H1 (cell line): ENCODE measurements at places on chromosomes 13 and 19. TPM values are rescaled to one million over a fixed set of nuclear protein-coding genes. Genes with fewer than 3 reads are reported as not detected.
A peak's percentile ranks its signal among the peaks of the same experiment; 100 is the strongest.

- DNase-seq = no peak
Observed at GRCh38 chr13:111359237-111359915, 38.9 kb downstream of the TEX29 start.

DNA sequence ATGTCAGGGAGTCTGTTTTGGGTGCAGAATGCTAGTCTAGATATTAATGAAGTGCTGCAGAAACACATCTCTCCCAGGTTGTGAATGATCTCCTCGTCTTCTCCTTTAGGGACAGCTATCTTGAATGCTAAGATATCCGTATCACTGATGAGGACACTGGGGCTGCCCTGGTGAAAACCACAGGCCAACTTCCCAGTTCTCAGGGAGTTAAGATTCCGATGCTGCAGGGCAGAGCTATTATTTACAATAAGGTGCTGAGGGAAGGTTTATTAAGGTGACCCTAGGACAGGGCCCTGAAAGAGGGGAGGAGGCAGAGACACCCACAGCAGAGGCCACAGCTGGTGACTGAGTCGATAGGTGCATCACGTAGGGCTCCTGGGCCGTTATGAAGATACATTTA, 66.1 kb downstream of the TNFRSF19 start:
- no peak for DNase-seq

- no peak for DNase-seq
Observed at GRCh38 chr13:71516521-71516920, 350.5 kb downstream of the DACH1 start.

- no peak for DNase-seq
Observed at GRCh38 chr19:51559240-51559639, 11.8 kb upstream of the ZNF175 start.

- DNase-seq = no peak
Observed at GRCh38 chr19:5349041-5349440, 8.4 kb upstream of the PTPRS start.

DNA sequence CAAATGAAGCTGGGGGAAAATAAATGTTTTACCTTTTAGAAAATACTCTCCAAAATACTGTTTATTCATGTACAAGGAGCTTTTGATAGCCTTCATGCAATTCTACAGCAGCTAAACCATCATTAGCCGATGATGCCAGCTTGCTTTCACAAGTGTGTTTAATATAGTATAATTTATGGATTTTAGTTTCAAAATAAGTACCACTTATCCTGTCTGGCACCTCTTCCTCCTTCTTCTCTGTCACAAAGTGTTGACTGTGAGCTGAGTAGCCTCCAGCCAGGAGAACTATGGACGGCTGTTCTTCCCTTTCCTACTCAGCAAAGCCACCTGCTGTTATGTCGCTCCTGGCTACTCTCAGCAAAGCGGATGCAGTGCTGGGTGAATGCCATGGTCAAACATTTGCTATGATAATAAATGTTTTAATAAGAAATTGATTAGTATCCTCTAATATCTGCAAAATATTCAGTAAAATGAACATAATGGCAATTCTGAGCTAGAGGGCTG, 238.2 kb downstream of the LIG4 start:
- DNase-seq = no peak

DNA sequence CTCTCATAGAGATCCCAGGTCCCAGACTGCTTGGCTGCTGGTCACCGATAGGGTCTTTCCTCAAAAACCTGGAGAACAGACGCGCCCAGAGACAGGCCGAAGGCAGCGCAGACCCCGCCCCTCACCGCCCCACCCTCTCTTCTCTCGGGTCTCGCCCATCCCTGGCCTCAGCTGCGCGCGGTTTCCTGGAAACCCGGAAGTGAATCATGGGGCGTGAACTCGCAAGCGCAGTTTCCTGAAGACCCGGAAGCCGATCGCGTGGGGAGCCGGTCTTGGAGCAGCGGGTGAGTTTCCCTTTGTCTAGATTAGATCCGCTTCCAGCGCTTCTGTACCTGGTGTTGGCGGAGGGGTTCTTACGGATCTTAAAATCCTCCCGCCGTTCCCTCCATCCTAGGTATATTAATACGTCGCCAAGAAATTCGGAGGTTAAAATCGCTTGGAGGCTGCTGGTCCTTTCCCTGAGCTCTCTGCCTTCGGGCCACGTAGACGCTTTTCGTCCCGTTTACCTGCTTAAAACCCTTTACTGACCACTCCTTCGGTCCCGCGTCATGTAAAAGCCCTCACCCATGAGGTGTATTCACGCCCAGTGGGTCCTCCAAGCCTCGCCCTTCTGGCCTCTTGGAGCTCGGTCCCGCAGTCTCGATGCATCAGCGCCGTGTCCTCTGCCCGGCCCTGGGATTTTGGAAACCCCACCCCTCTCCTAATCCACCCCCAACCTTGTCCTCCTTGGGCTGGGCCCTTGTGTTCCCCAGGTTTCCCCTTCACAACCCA, at the start of gene ZNF578:
Gene ZNF578, plus strand, starts transcription at position 230 of the 771 bp plus-strand sequence. CDS start 48,293 bp downstream, outside the sequence.
- DNase-seq = peak; percentile 75

DNA sequence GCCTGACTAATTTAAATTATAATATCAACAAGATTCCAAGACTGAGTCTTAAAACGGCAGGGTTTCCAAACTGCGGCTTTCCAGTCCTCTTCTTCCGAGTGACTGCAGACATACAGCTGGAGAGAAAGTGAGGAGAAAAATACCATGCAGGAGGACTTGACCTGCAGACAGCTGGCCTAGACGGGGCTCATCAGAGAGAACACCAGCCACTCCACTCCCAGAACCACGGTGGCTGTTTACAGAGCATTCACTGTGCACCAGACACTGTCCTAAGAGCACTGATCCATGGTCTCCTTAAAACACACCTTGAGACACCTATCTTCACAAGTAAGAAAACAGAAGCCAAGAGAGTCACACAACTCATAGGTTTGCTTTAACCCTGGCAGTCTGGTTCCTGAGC, 152.7 kb downstream of the MIPEP start:
- DNase-seq = no peak

- DNase-seq = no peak
Observed at GRCh38 chr19:12098040-12098439, 33.5 kb downstream of the ZNF844 start.

DNA sequence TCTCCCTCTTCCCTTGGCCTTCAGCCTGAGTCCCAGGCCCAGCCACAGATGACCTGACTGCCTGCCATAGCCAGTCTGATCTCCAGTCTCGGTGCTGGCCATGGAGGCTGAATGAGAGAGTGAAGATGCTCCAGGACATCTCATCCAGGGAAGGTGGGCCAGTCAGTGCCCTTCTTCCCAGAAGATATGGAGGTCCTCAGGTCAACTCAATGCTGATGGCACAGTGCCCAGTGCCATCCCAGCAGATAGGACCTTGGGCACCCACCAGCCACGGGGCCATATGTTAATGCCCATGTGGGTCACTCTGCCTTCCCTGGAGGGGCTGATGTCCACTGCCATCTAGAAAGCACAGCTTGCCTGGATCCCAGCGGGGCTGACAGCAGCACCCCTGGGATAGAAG, 7.2 kb downstream of the VSTM2B start:
- DNase-seq = no peak

GRCh38 chr19:45883881-45884681, 1.9 kb downstream of the IRF2BP1 start:
- no peak for DNase-seq

GRCh38 chr13:33080972-33081590, 64.9 kb downstream of the KL start:
- no peak for DNase-seq

GRCh38 chr13:80037505-80037888, 303.4 kb downstream of the SPRY2 start:
- no peak for DNase-seq

- DNase-seq = no peak
Observed at GRCh38 chr19:3248728-3249326, 24.4 kb downstream of the CELF5 start.

DNA sequence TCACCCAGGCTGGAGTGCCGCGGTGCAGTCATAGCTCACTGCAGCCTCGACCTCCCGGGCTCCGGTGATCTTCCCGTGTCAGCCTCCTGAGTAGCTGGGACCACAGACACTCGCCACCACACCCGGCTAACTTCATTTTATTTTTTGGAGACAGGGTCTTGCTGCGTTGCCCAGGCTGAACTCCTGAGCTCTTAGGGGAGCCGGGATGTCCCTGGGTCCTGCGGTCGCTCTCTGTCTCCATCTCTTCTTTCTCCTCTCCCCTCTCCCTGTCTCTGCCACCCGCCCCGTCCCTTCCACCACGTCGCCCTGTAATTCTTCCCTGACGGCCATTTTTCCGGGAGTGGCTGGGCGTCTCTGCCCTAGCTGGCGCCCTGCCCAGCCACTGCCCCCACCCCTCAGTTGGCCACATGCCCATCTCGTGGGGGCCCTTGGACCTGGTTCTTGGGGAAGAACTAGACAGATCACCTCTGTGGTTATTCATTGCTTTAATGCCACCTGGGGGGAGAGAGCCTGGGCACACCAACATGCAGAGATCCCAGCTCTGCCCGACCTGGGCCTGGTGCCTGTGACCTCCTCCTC, 18.9 kb downstream of the ARID3A start:
- no peak for DNase-seq

DNA sequence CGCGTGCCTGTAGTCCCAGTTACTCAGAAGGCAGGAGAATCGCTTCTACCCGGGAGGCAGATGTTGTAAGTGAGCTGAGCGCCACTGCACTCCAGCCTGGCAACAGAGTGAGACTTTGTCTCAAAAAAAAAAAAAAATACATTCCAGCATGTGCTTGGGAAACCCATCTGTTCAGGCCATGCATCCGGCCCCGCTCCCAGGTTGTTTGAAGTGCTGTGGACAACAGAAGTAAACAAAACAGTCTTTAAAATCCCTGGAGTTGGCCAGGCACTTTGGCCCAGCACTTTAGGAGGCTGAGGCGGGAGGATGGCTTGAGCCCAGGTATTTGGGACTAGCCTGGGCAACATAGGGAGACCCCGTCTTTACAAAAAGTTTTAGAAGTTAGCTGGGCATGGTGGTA, 3.2 kb upstream of the PTPRS start:
- no peak for DNase-seq

GRCh38 chr13:32211813-32212212, 103.3 kb downstream of the ZAR1L start:
- no peak for DNase-seq

DNA sequence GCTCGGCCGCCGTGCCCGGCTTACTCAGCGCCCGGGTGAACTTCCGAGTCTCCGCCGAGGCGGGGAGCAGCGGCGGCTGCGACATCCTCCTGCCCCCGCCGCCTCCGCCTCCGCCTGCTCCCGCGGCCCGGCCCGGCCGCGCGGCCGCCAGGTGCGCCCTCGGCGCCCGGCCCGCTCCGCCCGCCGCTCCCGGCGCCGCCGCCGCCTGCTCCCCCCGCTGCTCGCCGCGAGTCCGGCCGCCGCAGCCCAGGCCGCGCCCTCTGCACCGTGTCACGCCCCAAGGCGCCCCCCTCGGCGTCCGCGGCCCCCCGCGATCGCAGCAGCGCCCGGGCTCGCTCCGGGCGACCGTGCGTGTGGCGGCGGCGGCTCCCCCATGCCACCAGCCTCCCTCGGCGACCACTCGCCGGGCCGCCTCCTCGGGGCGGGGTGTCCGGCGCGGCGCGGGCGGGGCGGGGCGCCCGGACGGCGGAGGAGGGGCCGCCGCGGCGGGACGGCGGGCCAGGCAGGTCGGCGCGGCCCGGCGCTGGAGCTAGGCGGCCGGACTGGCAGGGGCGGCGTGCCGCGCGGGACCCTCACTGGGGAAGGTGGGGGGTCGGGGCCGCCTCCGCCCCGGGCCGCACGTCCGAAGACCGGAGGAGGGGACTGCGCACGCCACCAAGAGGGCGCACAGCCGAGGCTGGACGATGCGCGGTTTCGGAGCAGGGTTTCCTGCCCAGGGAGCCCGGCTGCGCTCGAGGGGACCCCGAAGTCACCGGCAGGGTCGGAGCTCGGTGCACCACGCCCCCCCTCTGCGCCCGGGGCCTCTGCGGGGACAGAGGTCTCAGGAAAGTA, 108.6 kb upstream of the DOCK9 start:
- no peak for DNase-seq

ZNF837 gene
- 1.9 and 2.7 TPM in 2 replicates for total RNA-seq

CALR3 gene
- 0.32 and 0.33 TPM in 2 replicates for total RNA-seq

DNAJB1 gene
- total RNA-seq = 62.6 and 62.9 TPM in 2 replicates

C19orf67 gene
- 0.52 TPM in 1 of 2 replicates, not detected in the other for total RNA-seq

NCCRP1 gene
- 2.8 and 3.2 TPM in 2 replicates for total RNA-seq

ZNF470 gene
- 6.8 and 8.8 TPM in 2 replicates for total RNA-seq

ZFR2 gene
- 14.5 TPM in 2 replicates for total RNA-seq

KLK3 gene
- total RNA-seq = not detected in 2 replicates

C5AR2 gene
- 0.15 TPM in 1 of 2 replicates, not detected in the other for total RNA-seq

TSHZ3 gene
- total RNA-seq = 9.3 and 12.3 TPM in 2 replicates

POU2F2 gene
- total RNA-seq = 6.1 and 7.2 TPM in 2 replicates

STXBP2 gene
- 51.5 and 52.9 TPM in 2 replicates for total RNA-seq

DGKH gene
- total RNA-seq = 5.8 and 7.9 TPM in 2 replicates

ATP12A gene
- total RNA-seq = 0.80 and 0.84 TPM in 2 replicates
